Activated naive CD4-positive, alpha-beta T cell treated with anti-CD3 and anti-CD28 coated beads, Interleukin-2, amount 10 ng/mL, durations not matched to agents 7 days and 5 days (primary cell): ENCODE measurements at places on chromosomes 2 and 18.

DNA sequence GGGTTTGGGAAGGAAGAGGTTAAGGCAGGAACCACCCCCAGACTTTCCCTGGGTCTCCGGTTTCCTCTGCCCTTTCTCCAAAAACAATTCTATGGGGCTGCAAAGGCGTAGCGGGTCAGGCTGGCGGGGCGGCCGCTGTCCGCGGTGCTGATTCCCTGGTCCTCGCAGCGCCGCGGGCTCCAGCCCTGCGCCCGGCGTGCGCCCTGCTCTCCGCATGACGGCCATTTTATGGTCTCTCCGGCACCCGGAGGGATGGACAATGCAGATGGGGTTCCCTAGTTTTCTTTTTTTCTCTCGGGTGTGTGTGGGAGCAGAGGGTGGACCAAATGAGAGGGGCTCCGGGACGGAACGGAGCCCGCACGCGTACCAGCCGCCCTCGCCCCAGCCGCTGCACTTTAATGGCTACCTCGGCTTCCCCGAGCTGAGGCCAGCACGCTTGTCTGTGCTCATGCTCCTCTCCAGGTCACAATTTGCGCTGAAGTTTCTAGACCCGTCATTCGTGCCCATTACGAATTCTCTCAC, 1.6 kb downstream of the ST8SIA3 start:
- peak; percentile 46 for DNase-seq

DNA sequence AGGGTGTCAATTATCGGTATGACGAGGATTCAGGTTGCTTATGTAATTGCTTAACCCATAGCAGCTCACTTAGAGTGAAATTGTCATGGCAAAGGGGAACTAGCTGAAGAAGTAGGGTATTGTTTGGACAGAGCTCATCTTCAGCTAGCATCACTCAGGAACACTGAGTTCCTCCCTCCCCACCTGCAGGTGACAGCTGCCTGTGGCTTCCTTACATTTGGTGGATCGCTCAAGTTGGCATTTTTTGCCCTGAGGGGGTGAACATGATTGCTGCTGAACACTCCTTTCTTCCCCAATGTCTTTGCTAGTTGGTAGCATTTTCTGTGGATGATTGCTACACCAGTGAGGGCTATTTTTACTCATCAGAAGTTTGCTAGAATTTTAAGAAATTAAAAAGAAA, 86.7 kb upstream of the THUMPD2 start:
- DNase-seq, result no peak

DNA sequence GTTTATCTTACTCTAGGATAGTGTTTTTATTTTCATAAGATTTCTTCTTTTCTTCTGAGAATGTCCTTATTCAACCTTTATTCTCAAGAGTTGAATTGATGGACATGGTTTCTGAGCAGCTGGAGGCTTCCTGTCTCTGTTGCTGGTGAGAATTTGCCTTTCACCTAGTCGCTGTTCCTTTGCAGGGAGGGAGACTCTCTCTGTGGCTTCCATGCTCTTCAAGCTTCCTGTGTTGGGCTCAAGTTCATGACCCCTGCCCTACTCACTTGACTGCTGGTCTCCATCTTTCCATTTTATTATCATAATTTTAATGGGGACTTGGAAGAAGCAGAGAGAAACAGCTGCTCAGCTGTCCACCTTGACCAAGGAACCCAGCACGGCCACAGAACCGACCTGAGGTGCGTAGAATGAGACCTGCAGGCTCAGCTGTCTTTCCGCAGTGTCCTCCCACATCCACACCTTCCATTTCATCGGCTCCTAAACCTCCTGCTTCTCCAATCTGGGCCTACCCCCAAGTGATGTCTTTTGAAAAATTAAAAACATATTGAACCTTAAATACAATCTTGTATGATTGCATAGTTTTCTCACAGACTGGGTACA, 24.2 kb downstream of the TMEM18 start:
- no peak for DNase-seq

DNA sequence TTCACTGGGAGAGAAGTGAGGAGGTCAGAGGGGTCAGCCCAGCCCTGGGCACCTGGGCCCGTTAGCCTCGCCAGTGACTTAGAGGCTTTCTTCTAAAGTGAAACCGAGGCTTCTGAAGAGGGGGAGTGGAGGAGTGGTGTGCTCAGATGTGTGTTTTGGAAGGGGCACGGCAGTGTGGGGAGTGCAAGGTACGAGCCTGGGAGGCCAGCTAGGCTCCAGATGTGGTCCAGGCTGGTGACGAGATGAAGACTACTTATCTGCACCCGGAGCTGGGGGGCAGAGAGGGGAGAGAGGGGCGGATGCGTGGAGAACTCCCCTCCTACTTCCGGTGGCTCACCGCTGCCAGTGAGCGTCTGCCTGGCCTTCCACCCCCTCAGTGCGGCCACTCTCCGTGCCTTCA, 371.3 kb upstream of the HS6ST1 start:
- no peak for DNase-seq

GRCh38 chr2:42105330-42106256, 57.8 kb downstream of the PKDCC start:
- DNase-seq, result peak; percentile 94

GRCh38 chr2:238182362-238182761, 21.1 kb downstream of the ILKAP start:
- DNase-seq, result no peak

DNA sequence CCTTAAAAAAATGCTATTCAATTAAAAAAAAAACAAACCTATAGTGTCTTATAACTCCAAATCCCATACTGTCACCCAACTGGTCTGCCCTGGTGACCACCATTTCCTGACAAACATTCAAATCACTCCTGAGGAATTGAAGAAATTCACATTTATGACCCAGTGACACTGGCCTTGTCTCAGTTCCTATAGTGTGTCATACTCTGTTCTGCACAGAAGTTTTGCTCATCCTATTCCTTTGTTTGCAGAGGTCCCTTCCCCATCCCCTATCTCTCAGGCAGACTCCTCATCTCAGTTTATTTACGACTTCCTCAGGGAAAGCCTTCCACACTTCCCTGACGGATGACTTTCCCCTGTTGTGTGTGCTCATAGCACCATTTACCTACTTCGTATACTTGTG, 14.7 kb downstream of the ZC3H6 start:
- DNase-seq, result no peak

DNA sequence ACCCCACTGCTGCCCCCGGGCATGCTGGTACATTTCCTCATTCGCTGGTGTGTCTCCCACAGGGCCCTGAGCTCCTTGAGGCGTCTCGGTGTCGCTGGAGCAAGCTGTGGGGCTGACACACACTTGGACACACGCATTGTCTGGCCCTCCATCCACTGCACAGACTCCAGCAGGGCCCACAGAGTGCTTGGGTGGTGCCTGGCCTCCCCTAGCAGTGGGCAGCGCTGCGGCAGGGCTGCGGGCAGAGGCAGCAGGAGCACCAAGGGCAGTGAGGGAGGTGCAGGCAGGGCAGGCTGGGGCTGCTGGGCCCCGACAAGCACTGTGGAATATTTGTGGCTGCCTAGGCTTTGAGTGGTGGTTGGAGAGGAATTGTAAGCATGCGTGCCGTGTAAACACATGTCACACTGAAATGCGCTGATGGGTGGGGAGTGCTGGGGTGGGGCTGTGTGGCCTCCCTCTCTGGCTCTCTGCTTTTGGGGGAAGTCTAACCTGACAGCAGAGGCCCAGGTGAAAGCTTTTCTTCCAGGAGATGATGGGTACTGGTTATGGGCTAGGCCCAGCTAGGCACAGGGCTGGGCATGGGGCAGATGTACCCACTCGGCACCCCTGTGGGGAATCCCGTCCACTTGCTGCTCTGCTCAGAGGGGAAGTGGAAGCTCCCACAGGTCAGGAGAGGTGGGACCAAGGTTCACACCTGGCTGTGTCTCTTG, 55.5 kb upstream of the HS6ST1 start:
- DNase-seq, result no peak

DNA sequence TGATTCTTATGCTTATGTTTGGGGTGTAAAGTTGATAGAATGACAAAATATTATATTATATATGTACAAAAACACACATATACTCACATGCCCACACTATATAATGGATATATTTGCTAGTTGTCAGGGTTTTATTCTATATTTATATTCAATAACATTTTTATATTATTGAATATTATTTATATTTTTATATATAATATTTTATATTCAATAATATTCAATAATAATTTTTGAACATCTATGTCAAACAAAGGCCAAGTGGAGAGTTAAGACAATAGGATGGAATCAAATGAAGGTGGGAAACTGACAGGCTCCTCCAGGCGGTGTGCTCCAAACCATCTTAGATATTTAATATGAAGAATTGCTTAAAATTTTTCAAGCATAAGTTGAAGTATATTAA, 213.2 kb downstream of the MYT1L start:
- no peak for DNase-seq

DNA sequence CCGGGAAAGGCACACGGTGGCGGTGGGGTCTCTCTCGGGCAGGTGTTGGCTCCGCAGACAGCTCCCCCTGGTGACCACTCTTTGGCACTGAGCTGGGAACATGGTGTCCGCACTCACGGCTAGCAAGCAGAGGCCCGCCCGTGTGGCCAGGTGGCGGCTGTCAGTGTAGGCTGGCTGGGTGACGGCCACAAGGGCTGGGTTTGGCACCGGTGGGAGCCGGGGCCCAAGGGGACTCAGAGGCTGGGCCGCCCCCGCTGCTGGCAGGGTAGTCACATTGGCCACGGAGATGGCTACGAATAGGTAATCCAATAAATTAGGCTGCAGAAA, 1071.7 kb downstream of the RPIA start:
- DNase-seq, result no peak

- no peak for DNase-seq
Measured at GRCh38 chr2:24214880-24215279, 40.0 kb downstream of the FAM228A start.

GRCh38 chr18:44837482-44838180, 156.9 kb downstream of the SETBP1 start:
- no peak for DNase-seq

GRCh38 chr2:65661980-65662653, 229.7 kb upstream of the SPRED2 start:
- DNase-seq, result no peak

GRCh38 chr2:230974096-230974913, 21.6 kb upstream of the SPATA3 start:
- peak; percentile 61 for DNase-seq

DNA sequence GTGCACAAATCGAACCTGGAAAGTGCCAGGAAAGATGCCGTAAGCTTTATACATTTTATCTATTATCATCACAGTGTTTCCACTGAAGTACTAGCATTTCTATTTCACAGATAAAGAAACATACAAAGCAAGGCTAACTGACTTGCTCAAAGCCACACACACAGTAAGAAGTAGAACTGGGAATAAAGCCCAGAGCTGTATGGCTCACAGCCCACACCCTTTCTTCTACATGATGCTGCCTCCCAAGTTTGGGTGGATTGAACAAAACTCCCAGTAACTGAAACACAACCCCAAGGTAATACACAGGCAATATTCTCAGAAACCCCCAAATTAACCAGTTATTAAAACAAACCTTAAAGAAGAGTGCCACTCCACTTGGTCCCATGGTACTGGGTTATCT, 11.2 kb downstream of the SAP130 start:
- no peak for DNase-seq

DNA sequence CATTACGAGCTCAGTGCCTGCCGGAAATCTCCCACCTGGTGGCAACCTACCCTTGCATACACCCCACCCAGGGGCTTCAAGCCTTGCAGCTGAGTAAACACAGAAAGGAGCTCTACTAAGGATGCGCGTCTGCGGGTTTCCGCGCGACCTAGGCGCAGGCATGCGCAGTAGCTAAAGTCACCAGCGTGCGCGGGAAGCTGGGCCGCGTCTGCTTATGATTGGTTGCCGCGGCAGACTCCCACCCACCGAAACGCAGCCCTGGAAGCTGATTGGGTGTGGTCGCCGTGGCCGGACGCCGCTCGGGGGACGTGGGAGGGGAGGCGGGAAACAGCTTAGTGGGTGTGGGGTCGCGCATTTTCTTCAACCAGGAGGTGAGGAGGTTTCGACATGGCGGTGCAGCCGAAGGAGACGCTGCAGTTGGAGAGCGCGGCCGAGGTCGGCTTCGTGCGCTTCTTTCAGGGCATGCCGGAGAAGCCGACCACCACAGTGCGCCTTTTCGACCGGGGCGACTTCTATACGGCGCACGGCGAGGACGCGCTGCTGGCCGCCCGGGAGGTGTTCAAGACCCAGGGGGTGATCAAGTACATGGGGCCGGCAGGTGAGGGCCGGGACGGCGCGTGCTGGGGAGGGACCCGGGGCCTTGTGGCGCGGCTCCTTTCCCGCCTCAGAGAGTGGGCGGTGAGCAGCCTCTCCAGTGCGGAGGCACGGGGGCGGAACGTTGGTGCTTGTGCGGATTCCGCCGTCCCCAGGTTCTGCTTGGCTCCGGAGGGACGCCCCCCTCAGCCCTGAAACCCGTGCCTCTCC, at the start of gene MSH2:
TSS of gene MSH2 (plus strand) at position 352 of the 804 bp plus-strand sequence. CDS start at position 388, 36 bp downstream.
- DNase-seq, result peak; percentile 95

DNA sequence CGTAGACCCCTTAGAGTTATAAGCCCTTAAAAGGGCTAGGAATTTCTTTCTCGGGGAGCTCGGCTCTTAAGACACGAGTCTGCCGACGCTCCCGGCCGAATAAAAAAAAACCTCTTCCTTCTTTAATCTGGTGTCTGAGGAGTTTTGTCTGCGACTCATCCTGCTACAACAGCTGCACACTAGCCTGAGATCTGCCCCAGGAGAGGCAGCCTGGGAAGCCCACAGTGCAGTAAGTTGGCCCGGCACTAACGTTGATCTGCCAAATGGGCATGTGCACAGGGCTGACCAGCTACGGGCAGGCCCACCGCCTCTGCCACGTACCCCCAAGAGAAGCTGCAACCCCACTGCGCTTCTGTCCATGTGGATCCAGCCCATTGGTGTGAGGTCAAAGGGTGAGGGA, 8.4 kb upstream of the LIMS2 start:
- no peak for DNase-seq

DNA sequence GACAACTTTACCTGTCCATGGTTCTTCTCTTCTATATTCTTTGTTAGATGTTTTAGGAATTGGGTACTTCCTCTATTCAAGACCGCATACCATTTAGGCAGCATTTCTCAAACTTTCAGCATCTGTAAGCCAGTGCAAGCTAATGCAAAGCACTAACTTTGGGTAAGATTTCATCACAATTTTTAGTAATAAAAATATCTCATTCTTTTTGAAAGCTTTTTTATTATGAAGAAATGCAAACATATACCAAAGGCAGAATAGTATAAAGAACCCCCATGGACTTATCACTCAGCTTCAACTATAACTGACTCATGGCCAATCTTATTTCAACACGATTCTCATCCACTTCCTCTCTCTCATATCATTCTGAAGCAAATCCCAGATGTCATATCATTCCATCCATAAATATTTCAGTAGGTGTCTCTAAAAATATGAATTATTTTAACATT, 32.9 kb downstream of the INO80C start:
- DNase-seq, result no peak
